ENCODE measurements at places on chromosomes 6 and 20.

GRCh38 chr6:4059115-4059777, 19.7 kb downstream of the FAM217A start:
- DNase-seq, result no peak

GRCh38 chr6:71879016-71879415, 7.3 kb upstream of the RIMS1 start:
- DNase-seq, result no peak

- no peak for DNase-seq
These were observed 23.0 kb upstream of the ECHDC1 start for GRCh38 chr6:127366282-127367022.

DNA sequence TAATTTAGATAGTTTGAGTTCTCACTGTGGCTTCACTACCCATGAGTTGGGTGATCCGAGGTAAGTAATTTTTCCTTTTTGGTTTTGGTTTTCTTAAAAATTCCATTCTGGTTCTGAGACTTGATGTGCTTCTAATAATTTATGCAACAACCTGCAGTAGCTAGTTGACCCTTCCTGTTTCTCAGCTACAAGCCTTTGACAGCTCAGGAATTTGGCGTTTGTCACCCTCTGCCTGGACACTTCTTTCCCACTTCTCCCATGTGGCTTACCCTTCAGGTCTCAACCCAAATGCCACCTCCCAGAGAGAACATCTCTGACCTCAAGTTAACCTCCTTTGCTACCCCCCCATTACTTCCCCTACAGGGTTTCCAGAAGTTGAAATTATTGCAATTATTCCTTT, 49.7 kb upstream of the TSHZ2 start:
- DNase-seq, result no peak

DNA sequence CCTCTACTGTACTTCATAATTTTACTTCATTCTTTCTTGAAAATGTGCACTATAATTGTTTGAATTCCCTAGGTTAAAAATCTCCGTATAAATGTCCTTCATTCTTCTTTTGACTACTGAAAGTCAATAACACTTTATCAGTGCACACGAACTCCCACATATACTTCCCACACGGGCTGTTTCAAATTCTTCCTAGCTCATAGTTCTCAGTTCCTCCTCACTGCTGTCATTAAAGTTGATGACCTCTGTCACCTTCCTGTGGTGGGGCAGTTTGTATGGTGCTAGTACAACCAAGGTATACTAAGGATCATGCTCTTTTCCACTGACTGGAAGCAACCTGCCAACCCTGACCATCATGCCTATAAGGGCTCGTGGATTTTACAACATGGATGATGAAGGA, 40.0 kb upstream of the CD2AP start:
- no peak for DNase-seq

DNA sequence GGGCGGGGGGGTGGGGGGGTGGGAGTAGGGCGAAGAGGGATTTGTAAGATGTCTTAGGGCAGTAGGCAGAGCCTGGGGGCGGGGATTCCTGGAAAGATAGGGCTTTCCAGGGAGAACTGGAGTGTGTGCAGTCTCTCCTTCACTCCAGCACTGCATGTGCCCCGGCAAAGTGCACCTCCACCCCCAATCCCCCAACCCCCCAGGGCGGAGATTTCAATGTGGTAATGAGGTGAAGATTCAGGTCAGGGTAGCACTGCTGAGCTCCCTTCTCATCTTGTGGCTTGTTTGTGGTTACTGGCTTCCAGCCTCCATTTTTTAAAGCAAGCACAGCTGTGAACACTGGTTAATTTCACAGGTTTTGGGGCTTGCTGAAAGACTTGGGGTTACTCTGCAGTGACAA, 5.9 kb downstream of the TMEM239 start:
- DNase-seq, result no peak

- no peak for DNase-seq
These were observed 96.3 kb downstream of the SPTLC3 start for GRCh38 chr20:13105039-13105438.

DNA sequence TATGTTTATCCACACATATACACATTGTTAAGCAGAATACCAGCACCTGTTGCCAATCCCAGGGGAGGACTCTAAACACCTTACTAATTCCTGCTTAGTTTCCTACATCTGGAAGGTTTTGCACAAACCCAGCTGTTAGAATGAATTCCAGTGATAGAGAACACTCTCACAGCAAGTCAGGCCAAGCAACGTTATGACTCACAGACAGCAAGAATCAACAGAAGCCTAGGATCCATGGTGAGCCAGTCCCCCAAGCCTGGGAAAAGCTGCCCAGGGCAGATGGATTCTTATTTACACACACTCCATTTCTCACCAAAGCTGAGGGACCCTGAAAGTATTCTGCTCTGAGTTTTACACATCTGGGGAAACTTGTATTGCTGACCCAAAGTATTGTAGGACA, 291.7 kb downstream of the SLC35F1 start:
- DNase-seq, result no peak

GRCh38 chr20:63574829-63575743, 1.0 kb upstream of the HELZ2 start:
- no peak for DNase-seq

GRCh38 chr6:12150812-12151432, 138.8 kb downstream of the HIVEP1 start:
- DNase-seq, result no peak

- DNase-seq, result no peak
These were observed 167.9 kb upstream of the SYNCRIP start for GRCh38 chr6:85810558-85810957.
